A549 treated with GW870086 at 1 μM for 4 hours (cell line): ENCODE measurements at places on chromosomes 11 and 22. TPM values are rescaled to one million over a fixed set of nuclear protein-coding genes. Genes with fewer than 3 reads are reported as not detected.

The FOLR2 gene
- not detected in 5 replicates for total RNA-seq

The PARVG gene
- total RNA-seq = not detected in 5 replicates

The MPEG1 gene
- not detected in 5 replicates for total RNA-seq

The IFITM5 gene
- total RNA-seq = not detected in 5 replicates

The TYR gene
- not detected in 5 replicates for total RNA-seq
